ENCODE measurements at places on chromosomes 7 and 10.

- no peak for DNase-seq
Observed at GRCh38 chr7:101363196-101363733, 590 bp downstream of the COL26A1 start.

DNA sequence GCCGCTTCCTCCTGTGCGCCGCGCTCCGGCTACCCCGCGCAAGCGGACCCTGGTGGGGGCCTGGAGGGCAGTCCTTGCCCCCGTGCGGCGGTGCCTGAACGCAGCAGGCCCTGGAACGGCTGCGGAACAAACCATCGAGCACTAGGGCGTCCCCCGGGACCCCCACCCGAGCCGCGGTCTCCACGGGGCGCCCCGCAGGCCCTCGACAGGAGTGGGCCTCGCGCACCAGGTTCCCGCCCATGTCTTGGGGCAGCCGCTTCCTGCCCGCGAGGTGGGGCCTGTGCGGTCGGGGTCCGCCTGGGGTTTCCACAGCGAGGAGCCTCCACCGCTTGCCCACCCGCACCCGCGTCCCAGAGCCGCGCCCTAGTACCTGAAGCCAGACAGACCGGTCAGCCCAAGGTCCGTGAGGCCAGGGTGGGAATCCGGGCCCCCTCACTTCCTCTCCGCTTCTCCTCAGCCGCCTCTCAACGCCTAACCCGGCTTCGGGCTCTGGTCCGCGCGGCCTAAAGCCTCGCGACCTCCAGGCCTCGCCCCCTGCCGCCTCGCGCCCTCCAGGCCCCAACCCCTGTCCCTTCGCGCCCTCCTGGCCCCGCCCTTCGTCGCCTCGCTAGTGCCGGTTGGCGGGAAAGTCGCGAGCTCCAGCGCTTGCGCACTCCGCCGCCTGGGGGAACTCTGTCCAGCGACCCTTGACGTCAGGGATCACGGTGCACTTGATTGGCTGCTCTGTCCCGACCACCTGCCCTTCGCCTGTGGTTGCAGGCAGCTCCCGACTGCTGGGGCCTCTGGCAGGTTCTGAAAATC is 7.0 kb upstream of the GBX1 start:
- no peak for DNase-seq

GRCh38 chr7:12970626-12971025 is 283.2 kb downstream of the ARL4A start:
- no peak for DNase-seq

DNA sequence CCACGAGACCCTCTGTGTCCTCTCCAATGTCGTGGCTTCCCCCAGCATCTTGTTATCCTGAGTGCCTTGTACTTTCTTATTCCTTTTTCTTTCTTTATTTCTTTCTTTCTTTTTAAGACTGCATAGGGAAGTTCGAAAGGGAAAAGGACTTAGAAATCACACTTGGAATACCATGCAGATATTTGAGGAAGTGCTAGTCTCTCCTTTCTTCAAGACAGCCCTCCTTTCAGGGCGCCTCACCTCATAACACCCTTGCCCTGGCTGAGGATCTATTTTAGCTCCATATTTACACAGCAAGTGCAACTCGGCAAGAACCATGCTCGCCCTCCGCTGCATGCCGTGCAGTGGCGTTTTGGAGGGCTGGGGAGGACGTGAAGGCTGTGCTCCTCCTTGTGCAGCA is 232.3 kb upstream of the GLI3 start:
- DNase-seq, result peak; percentile 26

- DNase-seq, result no peak
Observed at GRCh38 chr10:12390733-12391132, 41.4 kb downstream of the CAMK1D start.

DNA sequence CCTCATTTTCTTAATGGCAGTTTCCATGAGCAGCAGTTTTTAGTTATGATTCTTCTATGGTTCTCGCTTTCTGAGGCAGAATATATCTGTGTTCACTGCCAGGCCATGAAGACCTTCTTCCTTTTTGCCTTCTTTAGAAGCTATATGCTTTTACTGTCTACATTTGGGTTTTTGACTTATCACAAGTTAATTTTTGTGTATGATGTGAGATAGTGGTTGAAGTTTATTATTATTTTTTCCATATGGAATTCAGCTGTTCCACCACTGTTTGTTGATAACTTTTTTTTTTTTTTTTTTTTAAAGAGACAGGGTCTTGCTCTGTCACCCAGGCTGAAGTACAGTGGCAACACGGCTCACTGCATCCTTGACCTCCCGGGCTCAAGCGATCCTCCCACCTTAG is 44.5 kb downstream of the INPP5A start:
- DNase-seq, result no peak

- no peak for DNase-seq
Observed at GRCh38 chr7:124532166-124532565, 233.4 kb downstream of the GPR37 start.

- DNase-seq, result no peak
Observed at GRCh38 chr7:117071551-117071950, 118.2 kb downstream of the ST7 start.

DNA sequence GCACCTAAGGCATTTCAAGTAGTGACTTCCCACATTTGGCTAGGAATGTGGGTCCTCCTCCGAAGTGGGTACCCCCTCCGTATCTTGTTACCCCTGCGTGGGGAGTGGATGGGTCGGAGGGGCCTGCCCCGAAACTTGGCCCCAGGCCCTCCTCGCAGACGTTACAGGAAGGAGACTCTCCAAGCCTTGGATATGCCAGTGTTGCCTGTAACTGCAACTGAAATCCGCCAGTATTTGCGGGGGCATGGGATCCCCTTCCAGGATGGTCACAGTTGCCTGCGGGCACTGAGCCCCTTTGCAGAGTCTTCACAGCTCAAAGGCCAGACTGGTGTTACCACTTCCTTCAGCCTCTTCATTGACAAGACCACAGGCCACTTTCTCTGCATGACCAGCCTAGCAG is 823 bp downstream of the TWNK start:
- no peak for DNase-seq

DNA sequence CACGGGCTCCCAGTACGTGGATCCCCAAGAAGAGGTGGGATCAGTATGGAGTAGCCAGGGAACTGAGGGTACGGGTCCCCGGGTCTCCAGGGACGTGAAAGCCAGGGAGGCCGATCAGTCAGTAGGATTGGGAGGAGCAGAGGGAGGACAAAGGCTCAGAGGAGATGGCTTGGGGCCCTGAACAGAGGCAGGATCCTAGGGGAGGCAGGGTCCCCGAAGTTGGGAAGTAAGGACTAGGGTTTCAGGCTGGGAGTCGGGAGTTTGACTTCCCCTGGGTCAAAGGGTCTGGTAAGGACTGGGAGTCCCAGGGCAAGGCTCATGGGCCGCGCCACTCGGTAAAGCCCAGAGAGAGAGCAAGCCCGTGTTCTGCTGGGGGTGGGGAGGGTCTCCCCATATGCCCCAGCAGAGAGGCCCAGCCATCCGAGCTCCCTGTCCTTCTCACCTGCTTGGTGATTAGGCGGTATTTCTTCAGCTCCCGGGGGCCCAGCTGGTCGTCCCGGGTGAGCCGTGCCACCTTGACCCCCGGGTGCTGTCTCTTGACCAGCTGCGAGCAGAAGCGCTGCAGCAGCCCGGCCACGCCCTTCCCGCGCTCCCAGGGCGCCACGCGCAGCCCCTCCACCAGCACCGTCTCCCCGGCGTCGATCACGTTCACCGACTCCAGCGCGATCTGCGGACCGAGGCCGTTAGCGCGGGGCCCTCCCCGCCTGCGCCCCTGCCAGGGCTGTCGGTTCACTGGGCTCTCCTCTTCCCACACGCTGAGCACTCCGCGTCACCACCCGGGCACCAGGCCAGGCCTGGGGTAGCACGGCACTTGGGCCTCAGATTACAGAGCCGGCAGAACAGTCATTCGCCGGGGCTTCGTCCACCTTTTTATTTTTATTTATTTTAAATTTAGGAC is 7.0 kb downstream of the NAT16 start:
- no peak for DNase-seq

DNA sequence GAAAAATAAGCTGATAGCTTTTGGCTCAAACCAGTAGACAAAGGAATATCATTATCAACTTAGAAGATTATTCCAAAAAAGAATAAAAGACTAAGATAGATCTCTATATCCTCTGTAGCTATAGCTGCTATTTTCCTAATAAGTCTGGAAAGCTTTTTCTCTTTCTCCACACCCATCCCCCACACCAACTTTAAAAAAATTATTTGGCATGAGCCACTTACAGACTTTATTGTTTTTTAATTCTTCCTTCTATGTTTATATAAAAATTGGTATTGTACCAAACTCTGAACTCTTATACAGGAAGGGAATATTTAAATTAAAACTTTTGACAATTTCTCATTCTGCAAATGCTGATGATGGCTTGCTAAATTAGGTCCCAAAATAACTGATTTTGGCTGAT is 142.7 kb downstream of the RNF133 start:
- no peak for DNase-seq

GRCh38 chr7:33535989-33536388 is 369.4 kb upstream of the BMPER start:
- no peak for DNase-seq

- no peak for DNase-seq
Observed at GRCh38 chr10:5584895-5585516, 60.2 kb downstream of the CALML3 start.

DNA sequence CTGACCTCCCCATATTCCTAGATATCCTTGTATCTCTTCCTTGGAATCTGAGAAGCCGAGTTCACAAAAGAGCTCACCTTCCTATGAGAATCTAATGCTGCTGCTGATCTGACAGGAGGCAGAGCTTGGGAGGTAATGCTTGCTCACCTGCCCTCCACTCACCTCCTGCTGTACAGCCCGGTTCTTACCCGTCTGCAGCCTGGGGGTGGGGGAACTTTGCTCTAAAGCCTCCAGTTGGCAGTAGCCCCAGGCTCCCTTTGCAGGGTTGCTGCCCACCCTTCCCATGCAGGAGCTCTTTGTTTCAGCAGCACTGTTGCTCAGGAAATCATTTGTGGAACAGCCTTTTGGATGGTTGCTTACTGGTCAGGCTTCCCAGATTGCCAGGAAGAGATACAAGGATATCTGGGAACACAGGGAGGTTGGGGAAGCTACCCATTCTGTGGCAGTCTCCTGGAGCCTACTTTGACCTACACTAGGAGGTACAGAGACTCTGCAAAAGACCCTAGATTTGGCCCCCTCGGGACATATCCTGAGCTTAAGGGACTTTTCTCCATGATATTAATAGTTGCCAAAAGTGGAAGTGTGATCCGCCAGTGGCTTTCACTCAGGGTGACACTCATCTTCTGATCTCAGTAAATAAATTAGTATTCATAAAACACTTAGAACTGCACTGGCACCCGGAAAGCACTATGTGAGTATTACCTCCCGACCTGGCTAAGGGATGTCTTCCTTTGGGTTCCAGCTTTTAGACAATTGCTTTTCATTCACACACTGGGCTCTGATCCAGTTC is 363.7 kb upstream of the PODXL start:
- no peak for DNase-seq

DNA sequence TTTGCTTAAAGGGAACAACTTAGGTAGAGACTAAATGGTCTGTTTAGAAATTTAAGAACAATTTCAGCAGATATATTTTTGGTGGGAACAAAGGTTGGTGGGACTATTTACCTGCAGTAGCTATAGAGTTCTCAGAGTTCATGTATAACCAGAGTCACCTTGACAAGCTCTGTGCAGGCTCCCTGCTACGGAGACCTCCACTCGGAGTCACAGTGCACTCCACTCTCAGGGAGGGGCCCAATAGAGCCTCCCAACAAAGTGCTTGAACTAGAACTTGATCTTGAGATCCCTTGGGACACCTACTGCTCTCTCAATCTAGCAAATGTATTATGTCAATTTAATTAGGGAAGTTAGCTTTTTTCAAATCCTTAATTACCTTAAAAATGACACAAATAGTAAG is 2.3 kb downstream of the MYPN start:
- no peak for DNase-seq

GRCh38 chr10:32957341-32958084 is 517 bp downstream of the ITGB1 start:
- DNase-seq, result no peak

DNA sequence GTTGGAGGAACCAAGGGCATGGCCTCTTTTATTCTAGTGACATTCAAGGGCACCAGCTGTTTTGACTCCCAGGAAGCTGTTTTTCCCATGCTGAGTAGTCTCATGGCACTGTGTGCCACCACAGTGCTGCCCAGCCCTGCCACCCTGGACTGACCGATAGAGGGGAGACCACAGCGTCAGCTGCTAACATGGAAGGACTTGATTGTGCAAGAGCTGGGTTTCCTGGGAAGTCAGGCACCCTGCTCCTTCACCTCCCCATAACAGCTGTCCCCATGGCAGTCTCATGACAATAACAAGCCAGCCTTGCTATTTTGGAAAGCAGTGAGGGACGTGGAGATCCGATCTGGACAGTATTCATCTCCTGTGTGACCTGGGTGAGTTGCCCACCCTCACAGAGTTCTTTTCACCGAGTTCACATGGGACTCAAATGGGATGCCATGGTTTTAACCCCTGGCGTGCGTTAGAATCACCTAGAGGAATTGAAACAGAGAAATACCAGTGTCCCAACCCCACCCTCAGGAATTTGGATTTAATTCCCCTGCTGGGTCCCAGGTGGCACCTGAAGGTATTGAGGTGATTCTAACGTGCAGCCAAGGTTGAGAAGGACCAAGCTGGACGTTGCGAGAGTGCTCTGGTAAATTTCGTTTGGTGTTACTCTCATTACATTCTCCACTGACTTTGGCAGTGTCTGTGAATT is 174.8 kb downstream of the CELF2 start:
- DNase-seq, result no peak

GRCh38 chr10:20271490-20271889 is 455.3 kb downstream of the PLXDC2 start:
- no peak for DNase-seq

GRCh38 chr7:36851382-36851781 is 127.1 kb upstream of the AOAH start:
- no peak for DNase-seq

- DNase-seq, result no peak
Observed at GRCh38 chr10:32793033-32793432, 165.0 kb downstream of the ITGB1 start.

GRCh38 chr10:15504101-15504840 is 133.2 kb upstream of the FAM171A1 start:
- no peak for DNase-seq

- DNase-seq, result no peak
Observed at GRCh38 chr10:13673156-13673555, 86.4 kb downstream of the PRPF18 start.

DNA sequence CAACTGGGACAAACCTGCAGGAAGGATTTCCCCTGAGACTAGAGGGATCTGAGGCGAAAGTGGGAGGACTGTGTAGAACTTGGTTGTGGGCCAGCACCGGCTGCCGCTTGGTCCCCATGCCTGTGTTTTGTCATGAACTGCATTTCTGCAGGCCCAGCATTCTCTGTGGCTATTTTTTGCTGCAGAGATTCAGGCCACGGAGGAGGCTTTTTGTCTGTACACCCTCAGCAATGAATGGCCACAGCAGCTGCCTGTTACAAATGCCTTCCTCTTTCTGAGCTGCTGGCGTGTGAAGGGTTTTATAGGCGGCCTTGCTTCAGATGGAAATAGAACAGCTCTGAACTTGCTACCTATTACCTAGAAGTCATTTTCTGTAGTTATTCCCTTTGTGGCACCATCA is 164.4 kb downstream of the SH2D4B start:
- peak; percentile 14 for DNase-seq

All from hippocampal formation (tissue), 2 donors.